DMS153 (cell line): ENCODE measurements at places on chromosomes 1 and 21.

- no peak for DNase-seq
These were observed 35.2 kb upstream of the LRP8 start for GRCh38 chr1:53362851-53363642.

DNA sequence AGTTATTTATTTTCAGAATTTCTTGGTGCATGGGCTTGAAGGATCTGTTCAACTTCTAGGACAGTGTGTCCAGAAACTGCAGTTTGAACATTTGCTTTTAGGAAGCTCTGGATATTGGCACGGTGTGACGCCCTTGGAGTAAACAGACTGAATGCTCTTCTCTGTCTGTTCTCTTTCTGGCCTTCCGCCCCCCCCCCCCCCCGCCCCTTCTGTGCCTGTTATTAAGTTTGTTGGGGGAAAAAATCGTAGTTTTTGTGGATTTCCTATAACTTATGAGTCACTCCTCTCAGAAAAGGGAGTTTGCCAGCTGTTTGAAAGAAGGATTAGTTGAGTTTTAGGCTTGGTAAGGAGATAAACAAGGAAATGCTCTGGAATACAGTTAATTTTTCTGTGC is 1.2 kb downstream of the KCTD3 start:
- peak; percentile 54 for DNase-seq

- no peak for DNase-seq
These were observed 33.6 kb upstream of the RAP1GAP start for GRCh38 chr1:21702780-21703179.

GRCh38 chr1:1680031-1680911 is 12.3 kb downstream of the SLC35E2B start:
- DNase-seq: no peak

DNA sequence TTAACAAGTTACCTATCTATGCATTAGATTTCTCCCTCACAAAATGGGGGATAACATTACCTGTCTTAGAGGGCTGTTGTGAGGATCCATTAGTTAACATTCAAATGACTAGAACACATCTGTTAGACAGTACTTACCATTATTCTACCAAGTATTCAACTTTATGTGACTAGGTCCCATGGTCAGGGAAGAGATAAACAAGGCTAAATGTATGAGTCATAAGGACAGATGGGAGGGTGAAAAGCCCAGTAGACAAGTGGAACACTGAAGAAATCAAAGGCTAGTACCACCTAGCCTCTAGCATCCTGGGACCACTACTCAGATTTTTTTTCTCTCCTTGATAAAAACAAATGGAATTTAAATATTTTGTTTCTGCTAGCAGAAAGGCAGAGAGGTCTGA is 9.0 kb upstream of the VHLL start:
- no peak for DNase-seq

DNA sequence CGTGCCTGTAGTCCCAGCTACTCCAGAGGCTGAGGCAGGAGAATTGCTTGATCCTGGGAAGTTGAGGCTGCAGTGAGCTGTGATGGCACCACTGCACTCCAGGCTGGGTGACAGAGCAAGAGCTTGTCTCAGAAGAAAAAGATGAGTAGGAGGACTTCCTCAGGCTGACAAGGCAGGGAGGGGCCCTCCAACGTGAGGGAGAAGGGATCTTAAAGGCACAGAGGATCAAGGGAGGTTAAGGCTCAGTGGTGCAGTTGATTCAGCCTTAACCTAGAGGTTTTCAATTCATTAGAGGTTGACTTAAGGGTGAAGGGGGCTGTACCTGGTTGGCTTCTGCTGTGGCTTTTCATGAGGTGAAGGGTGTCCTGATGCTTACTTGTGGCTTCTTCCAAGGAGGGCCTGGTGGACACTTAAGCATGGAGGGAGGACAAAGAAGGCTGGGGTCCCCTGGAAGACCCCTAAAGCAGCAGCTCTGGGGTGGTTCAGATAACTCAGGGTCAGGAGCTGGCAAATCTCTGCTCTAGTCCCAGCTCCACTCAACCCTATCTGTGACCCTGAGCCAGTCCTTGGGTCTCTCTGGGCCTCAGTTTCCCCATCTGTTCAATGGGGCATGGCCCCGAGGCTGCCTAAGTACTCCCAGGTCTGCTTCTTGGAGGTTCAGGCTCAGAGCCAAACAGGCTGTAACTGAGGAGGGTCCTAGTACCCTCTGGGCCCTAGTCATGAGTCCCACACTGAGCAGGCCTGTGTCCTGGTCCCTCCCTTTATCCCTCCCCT is 6.3 kb downstream of the EXTL1 start:
- DNase-seq: no peak

DNA sequence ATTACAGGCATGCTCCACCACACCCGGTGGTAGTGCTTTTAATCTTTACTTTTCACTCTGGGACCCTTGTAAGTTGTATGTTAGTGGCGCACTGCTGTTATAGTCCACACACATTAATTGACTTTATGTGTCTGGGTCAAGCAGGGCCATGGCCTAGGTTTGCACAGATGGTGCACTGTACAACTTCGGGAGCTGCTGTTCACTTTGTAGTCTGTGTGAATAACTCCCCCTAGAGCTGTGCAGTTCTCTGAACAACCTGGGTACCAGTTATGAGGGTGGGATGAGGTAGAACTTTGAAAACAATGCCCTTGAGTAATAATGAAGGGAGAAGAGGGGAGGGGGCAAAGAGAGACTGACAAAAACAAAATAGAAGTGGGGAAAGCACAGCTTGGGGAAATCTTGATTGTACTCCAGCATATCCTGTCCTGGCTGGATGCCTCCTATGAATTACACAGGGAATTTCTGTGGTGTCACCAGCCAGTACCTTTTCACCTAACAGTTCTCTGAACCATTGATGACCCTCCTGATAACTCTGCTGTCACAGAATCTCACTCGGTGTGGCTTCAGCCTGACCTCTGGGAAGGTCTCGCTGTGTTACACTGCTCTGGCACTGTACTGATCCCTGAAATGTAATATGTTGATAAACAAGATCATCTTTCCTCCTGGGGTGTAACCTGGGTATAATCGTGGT is 2.2 kb downstream of the PTGFRN start:
- no peak for DNase-seq
